Endothelial cell of umbilical vein (primary cell): ENCODE measurements at places on chromosomes 3 and 15. TPM values are rescaled to one million over a fixed set of nuclear protein-coding genes. Genes with fewer than 3 reads are reported as not detected.

ZNF774 gene
- 2.6 and 3.9 TPM in 2 replicates for total RNA-seq

GPR27 gene
- total RNA-seq: not detected in 2 replicates

MRPL3 gene
- total RNA-seq: 68.2 and 68.8 TPM in 2 replicates

RTP1 gene
- total RNA-seq: not detected in 2 replicates

KNSTRN gene
- 54.9 and 61.4 TPM in 2 replicates for total RNA-seq

WWTR1 gene
- total RNA-seq: 210 and 262 TPM in 2 replicates

ACTC1 gene
- not detected in 2 replicates for total RNA-seq

CDHR4 gene
- not detected in 2 replicates for total RNA-seq

MAP4 gene
- total RNA-seq: 277 and 290 TPM in 2 replicates

B3GNT5 gene
- total RNA-seq: 25.6 and 29.4 TPM in 2 replicates

DNA sequence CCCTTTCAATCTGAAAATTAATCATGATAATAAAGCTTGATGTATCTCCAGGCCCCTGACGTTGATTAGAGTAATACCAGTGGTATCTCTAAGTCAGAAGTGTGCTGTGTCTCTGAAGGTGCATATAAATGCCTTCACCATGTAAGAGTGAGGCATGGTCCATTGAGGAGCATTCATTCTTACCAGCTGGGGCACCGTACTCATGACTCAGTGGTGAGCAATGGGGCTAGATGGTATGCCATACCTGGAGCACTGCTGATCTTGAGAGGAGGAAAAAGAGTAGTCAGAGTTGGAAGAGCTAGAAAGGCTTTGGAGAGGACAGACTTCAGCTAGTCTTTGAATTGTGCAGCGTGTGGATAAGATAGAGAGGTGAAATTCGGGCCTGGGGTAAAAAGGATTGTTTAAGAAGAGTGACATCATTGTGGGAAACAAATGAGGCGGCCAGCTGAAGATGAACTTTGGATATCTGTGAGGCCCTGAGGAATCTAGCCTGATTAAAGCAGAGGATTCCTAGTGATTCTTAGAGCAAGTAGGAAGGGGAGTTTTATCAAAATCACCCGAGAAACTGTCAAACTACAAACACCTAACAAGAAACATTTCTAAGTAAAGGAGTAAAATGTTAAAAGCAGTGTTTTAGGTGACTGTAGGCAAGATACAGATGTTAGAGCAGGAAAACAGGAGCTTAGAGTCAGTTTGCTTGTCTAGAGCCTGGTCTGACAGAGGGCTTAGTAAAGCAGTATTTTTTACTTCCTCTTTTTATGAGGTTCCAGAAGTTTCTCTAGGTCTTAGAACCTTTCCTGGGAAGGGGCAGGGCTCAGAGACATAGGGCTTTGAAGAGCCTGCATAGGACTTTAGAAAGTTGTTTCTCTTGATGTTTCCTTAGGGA lies 13.6 kb downstream of the TMOD3 start:
- DNase-seq: peak; percentile 37

- DNase-seq: peak; percentile 86
Observed at GRCh38 chr3:170355738-170356595, 1.5 kb upstream of the SKIL start.

- DNase-seq: no peak
Observed at GRCh38 chr3:13141991-13142412, 68.8 kb upstream of the IQSEC1 start.

- DNase-seq: no peak
Observed at GRCh38 chr15:89116404-89116803, 28.1 kb downstream of the ABHD2 start.

DNA sequence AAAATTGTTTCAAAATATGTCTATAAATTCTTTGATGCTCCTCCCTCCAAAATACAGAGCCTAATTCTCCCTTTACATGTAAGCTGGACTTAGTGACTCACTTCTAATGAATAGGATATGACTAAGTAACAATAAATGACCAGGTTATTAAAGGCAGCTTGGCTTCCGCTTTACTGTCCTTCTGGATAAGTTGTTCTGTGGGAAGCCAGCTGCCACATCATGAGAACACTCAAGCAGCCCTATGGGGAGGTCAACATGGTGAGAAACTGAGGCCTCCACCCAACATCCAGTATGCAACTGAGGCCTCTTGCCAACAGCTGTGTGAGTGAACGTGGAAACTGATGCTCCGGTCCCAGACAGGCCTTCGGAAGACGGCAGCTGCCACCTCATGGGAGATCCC lies 247.3 kb upstream of the CHRM5 start:
- DNase-seq: peak; percentile 94

- no peak for DNase-seq
Observed at GRCh38 chr15:38242055-38242454, 10.6 kb upstream of the SPRED1 start.

DNA sequence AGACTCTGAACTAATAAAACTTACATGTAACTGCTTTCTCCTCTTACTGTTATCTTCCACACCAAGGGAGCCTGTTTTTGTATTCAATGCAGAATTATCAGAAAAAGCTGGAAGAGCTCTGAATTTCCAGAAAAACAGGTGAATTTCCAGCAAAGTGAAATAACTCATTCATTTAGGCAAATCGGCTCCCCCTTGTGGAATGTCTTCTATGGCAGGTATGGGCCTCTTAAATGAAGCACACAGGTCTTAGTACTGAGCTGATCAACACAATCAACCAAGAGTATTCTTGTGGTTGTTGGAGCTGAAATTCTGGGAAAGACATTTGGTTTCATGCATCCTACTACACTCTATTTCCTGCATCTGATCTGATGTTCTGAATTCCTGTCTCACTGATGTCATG lies 31.0 kb upstream of the PTPRG start:
- peak; percentile 51 for DNase-seq

DNA sequence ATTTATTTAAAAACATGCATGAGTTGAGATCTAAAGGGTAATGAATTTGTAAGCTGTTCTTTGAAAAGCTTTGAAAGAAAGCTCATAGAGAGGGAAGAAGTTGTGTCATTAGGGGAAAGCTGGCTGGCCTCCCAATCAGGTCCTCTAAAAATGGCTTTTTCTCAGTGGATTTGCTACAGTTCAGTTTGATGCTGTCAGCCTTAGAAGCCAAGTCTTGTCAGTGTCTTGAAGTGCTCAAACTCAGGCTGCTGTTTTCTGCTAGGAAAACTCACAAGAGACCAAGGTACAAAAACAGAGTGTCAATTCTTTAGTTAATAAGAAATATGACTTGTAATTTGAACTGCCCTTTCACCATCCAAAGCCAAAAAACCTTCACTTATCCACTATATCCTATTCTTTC lies 243.8 kb downstream of the OTOL1 start:
- DNase-seq: no peak

- peak; percentile 53 for DNase-seq
Observed at GRCh38 chr3:29759411-29760225, 478.7 kb downstream of the RBMS3 start.

GRCh38 chr15:45539680-45540079 lies 17.1 kb upstream of the SLC30A4 start:
- no peak for DNase-seq

DNA sequence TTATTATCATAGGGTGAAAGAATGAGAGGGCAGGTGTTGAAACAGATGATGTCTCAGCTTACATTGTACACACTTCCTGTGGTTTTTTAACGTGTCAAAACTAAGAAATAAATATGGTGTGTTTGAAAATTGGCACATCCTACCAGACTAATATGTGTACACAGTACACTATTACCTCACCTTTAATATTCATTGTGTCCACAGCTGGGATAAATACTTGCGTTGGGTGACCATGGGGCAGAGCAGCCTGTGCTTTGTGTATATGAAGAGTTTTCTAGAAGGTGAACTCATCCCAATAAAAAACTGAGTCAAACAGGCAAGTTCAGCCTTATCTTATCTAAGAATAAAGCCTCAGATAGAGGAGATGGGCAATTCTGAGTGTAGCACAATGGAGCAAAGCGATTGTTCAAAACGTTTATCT lies 17.3 kb downstream of the SUCNR1 start:
- no peak for DNase-seq

- DNase-seq: no peak
Observed at GRCh38 chr3:127909646-127910045, 5.4 kb upstream of the KBTBD12 start.

GRCh38 chr3:4845882-4846281 lies 133.4 kb upstream of the BHLHE40 start:
- DNase-seq: no peak

- peak; percentile 85 for DNase-seq
Observed at GRCh38 chr15:41957021-41957897, 15.1 kb downstream of the EHD4 start.

GRCh38 chr3:169812332-169813235 lies at the start of the genes LRRC34 and LRRIQ4:
Gene LRRC34 (minus strand): TSS chr3:169812904. CDS start chr3:169812548, 356 bp downstream.
Gene LRRIQ4 (plus strand): TSS chr3:169812870. CDS start chr3:169821922, 9,052 bp downstream.
- peak; percentile 77 for DNase-seq

- no peak for DNase-seq
Observed at GRCh38 chr3:10716964-10717363, 99.1 kb upstream of the SLC6A11 start.
